Hepatocyte (in vitro differentiated cells): ENCODE measurements at places on chromosomes 5 and 9.

GRCh38 chr9:38649731-38650363 is 29.5 kb upstream of the ANKRD18A start:
- DNase-seq = no peak

- no peak for DNase-seq
Observed at GRCh38 chr9:114454652-114455051, 50.6 kb downstream of the WHRN start.

DNA sequence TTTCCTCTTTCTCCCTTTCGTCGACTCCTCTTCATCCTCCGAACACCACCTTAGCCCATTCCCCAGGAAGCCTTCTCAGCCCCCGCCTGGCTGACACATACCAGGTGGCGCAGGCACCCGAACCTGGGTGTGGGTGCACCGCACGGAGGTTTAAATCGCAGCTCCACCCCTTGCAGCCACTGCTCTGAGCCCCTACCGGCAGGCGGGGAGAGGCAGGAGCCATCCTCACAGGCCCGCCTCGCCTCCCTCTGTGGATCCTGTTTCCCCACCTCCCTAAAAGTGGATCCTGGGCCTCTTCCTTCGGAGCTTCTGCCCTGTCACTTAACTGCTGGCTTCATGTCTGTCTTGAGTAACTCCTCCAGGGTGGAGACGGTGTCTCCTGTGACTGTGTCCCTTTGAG is 110.7 kb downstream of the OLFM1 start:
- no peak for DNase-seq

- peak; percentile 91 for DNase-seq
Observed at GRCh38 chr5:61301341-61302199, 30.5 kb upstream of the ZSWIM6 start.

DNA sequence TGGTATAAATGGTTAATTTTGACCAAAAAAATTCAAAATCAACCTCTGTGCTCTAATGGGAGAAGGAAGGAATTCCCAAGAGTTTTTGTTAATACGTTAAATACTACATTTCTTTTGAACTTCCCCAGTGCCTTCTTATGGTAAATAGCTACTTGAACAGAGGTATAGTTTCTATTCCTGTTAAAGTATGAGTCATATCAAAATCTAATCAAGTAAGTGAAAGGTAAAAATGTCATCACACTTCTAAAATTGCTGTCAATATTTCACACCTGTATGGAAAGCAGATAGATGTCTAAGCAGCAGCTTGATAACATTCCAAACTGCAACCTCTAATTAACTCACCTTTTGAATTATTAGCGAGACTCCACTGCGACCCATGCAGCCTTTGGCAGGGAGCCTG is 214.1 kb upstream of the MEF2C start:
- no peak for DNase-seq

GRCh38 chr5:132013711-132014110 is 2.3 kb upstream of the ACSL6 start:
- DNase-seq = no peak

GRCh38 chr5:57770039-57770438 is 287.4 kb upstream of the ACTBL2 start:
- no peak for DNase-seq

- DNase-seq = no peak
Observed at GRCh38 chr9:32698706-32699277, 63.3 kb upstream of the TAF1L start.

- no peak for DNase-seq
Observed at GRCh38 chr5:87103616-87104287, 163.9 kb upstream of the RASA1 start.

GRCh38 chr5:38257308-38258041 is 884 bp upstream of the EGFLAM start:
- DNase-seq = no peak

DNA sequence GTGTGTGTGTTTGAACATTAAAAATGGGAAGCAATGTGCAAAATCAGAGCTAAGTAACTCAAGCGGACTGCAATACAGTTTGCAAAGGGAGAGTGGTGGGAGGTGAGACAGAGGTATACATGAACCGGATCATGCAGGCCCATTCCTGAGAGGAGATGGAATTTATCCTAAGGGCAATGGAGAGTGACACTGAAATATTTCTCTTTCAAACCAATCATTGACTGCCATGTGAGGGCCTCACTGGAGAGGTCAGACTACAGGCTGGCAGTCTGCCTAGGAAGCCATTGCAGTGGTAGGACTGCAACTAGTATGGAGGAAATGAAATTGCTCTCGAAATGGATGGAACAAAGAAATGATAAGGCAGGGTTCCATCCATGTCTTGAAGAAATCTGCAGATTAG is 34.8 kb downstream of the TNFSF15 start:
- DNase-seq = no peak

DNA sequence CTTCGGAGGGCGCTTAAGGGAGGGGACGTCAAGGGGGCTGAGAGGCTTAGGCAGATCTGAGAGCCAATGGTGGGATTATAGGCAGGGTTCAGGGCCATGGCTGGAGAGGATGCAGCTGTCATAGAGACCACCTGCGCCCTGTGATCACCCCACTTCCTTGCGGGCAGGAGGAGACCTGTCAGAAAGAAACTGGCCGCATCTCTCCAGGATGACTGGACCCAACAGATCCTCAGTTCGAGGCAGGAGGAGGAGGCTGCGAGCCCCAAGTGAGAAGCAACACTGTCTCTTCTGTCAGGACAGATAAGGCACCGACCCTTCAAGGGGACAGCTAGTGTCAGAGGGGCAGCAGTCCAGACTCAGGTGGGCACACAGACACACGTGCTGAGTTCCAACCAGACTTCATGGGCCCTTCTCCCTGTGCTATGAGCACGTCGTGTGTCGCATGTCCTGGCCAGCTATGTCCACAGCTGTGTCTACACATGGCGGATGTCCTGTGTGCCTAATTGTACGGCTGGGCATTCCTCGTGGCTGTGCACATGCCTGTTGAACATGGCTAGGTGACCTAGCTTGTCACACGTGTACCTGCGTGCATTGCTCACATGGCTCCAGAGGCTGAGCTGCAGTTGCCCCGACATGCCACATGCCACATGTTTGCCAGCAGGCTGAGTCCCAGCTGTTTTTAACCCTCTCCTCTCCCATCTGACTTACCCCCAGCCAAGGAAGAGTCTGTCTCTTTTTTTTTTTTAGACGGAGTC is 583 bp upstream of the AQP3 start:
- no peak for DNase-seq

DNA sequence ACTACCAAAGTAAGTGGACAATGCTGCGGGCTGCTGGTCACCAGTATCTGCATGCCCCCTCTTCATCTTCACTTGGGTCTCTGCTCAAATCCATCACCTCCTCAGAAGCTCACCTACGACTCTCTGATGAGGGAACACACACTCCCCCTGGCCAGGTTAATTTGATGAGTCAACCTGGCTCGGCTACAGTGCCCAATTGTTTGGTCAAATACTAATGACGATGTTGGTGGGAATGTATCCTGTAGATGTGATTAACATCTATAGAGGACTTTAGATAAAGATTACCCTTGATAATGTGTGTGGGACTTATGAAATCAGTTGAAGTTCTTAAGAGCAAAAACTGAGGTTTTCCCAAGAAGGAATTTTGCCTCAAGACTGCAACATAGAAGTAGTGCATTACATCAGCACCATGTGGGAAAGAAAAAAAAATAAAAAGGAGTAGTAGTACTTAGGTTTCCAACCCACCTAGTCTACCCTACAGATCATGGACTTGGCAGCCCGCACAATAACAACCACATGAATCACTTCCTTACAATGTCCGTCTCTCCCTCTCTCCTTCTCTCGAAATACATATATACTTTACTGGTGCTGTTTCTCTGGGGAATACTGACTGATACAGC is 467.3 kb downstream of the DNAH5 start:
- no peak for DNase-seq

DNA sequence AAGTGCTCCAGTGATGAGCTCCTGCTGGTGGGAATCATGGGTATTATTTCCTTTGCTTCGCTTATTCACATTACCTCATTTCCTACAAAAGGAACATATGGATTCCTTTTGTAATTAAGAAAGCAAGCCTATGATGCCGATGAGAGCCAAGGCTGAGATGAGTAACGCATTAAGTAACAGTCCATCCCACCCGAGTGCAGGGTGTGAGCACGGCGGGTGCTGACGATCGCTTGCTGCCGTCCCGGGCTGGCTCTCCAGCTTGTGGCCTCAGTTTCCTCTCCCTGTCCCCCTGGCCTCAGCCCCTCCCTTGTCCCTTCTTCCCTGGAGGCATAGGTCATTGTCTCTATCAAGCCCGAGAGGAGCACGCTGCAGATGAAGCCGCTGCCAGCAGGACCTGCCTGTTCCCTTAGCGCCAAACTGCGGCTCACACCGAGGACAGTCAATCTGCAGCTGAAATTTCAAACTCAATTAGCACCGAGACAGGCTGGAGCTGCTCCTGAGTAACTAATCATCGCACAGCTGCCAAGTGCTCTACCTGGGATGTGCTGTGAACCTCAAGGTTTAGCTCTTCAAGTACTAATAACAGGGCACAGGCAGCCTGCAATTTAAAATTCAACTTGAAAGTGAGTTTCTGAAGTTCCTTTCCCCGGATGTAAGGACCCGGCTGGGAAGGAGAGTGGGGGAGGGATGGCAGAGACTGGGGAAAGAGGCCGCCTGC is 115.2 kb upstream of the RAPGEF1 start:
- DNase-seq = no peak

GRCh38 chr5:67966712-67967111 is 248.8 kb upstream of the PIK3R1 start:
- no peak for DNase-seq

- no peak for DNase-seq
Observed at GRCh38 chr5:146336197-146336596, 2.4 kb upstream of the POU4F3 start.

DNA sequence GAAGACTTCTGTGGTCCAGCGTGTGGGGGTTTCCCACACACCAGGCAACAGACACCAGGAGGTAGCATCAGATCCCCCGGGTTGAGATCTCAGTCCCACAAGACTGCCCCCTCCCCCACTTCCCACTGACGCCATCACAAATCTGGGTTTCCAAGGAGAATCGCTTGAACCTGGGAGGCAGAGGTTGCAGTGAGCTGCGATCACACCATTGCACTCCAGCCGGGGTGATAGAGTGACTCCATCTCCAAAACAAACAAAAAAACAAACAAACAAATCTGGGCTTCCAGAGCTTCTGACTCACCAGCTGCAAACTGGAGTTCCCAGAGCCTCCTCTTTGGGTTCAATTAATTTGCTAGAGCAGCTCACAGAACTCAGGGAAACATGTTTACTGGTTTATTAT is 4.7 kb upstream of the GBGT1 start:
- no peak for DNase-seq

DNA sequence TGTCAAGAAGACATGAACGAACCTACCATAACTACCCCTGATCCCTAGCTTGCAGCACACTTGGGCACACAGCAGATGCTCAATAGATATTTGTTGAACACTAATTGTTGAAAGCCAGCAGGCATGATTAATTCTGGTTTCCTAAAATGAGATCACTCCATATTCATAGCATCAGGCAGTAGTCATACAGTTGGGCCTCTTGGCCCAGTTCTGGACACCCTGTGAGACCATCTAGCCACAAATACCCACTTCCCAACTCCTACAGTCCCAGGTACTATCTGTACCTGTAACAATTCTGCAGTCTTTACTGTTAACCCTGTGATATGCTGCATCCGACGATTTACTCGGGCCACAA is 24.2 kb downstream of the P4HA2 start:
- DNase-seq = no peak

DNA sequence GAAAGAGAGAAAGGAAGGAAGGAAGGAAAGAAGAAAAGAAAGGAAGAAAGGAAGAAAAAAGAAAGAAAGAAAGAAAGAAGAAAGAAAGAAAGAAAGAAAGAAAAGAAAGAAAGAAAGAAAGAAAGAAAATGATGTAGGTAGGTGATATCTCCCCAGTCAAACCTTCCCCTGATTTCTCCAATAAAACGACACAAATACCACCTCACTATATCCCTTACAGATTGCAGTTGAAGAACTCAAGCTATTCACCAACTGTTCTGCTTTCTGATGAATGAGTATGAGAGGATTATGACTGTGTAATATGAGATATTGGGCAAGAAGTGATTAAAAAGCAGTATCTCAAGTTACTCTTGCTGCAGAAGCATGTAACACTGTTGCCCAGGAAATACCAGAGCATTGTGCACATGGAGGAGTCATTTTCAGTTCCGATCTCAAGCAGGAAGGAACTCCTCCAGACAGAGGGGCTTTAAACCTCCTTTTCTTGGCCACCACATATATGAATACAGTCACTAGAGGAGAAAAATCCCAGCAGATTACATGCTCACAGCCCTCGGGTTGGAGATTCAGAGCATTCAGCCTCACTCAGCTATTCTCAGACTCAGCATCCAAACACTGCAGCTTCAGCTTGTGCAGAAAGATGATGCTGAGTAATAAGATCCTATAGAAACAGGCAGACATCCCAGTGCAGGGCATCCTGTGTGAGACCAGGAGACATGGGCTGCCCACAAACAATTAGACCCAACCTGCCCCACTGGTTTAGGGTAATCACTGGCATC is 61.4 kb downstream of the UGCG start:
- DNase-seq = peak; percentile 40

DNA sequence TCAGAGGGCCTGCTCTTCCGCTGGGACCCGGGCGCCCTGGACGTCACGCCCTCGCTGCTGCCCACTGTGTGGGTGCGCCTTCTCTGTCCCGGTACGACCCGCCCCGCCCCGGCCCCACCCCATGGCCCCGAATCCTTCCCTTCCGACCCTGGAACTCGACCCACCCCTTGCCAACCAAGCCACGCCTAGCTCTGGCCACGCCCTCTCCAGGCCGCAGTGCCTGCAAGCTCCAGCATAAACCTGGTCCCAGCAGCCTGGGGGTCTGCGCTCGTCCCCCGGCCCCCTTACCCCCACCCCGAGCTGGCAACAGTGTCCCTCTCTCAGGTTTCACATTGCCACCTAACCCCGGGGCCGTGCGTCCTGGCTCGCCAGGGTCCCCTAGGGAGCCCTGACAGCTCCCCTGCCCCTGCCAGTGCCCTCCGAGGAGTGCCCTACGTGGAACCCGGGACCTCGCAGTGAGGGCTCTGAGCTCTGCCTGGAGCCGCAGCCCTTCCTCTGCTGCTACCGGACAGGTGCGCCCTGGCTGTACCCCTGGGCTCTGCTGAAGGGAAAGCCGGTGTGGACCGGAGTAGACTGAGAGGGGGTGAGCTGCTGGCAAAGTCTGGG is 3.4 kb downstream of the ADGRD2 start:
- no peak for DNase-seq
